Fibroblast of villous mesenchyme (primary cell): ENCODE measurements at places on chromosomes 1 and 21.

- DNase-seq, result peak; percentile 94
Measured at GRCh38 chr1:12184008-12184681, 17.4 kb downstream of the TNFRSF1B start.

GRCh38 chr1:93124556-93125355 lies 45.7 kb downstream of the MTF2 start:
- no peak for DNase-seq

- DNase-seq, result no peak
Measured at GRCh38 chr21:34073749-34074282, 438 bp downstream of the MRPS6 start.

- no peak for DNase-seq
Measured at GRCh38 chr21:39597595-39597994, 15.1 kb upstream of the B3GALT5 start.

GRCh38 chr1:179142889-179143299 lies 61.0 kb downstream of the TOR3A start:
- DNase-seq, result peak; percentile 99

DNA sequence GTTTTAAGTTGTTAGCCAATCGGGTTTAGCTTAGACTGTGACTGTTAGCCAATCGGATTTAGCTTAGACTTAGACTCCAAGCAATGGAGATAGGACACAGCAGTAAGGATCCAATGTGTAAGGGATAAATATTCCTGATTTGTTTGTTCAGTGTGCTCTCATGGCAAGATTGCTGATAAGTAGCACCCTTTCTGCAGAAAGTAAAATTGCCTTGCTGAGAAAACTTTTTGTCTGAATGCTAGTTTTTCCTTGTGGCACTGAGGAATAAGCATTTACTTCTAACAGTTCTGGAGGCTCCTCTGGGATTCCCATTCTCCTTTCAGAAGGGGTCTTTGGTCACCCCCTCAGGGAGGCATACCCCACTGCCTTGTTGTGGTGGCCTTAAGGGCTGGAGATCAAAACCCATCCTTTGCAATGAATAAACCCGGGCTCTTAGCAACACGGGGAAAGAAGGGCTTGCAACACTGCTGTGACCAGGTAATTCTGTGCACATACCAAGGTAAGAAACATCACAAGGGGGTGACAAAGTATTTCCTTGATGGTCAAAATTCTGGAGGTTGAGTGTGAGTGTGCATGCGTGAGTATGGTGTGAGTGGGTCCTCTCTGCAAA lies 45.4 kb downstream of the SERINC2 start:
- DNase-seq, result no peak

GRCh38 chr1:47996406-47997226 lies 569 bp downstream of the TRABD2B start:
- DNase-seq, result no peak

GRCh38 chr1:170887726-170888125 lies 47.6 kb upstream of the MROH9 start:
- DNase-seq, result no peak

- peak; percentile 74 for DNase-seq
Measured at GRCh38 chr1:156898161-156898566, 4.6 kb downstream of the PEAR1 start.

DNA sequence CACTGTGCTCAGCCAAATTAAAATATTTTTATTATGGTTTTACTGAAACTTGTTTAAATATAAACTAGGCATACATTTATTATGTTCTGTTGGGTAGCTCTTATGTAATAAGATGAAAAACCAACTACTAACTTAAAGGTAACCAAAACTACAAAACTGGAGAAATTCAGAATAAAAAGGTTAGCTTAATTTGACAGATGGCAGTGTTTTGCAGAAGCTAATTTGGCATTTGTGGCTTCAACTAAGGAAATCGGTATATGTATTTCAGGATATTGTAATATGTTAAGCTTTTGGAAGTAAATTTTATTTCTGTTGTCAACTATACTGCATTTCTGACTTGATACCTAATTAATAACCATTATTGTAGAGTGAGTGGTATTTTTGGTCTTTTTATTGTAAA lies 18.8 kb downstream of the USP25 start:
- DNase-seq, result no peak

DNA sequence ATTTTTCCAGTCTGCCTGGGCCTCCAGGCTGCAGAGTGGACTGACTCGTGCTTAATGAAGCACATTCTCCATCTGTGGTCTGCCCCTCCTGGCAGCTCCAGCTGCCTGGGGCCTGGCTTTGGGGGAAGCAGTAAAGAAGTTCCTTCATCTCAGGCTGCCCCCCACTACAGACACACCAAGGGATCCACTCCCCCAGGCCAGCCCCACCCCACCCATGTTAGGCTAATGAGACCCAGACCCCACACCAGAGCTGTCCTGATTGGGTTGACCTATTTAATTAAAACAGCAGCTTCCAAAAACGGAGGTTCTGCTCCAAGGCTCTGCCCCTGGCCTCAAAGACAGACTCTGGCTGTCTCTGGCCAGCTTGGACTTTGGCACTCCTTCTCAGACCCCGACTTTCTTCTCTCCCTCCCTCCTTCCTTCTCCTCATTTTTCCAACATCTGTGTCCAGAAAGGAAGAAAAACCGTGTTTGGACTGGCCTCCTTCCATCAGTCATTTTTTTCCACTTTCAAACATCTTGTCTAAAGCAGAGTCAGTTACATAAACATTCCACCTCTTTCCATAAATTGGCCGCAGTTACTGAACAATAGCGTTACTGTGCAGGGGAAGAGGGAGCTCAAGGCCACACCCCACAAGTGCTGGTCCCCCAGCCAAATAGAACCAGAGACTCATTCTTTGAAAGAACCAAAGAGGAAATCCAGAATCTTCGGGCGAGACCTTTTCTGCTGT lies 29.7 kb downstream of the SERTAD4 start:
- DNase-seq, result peak; percentile 33

- DNase-seq, result no peak
Measured at GRCh38 chr21:40049031-40049930, 182.0 kb downstream of the PCP4 start.

GRCh38 chr1:1207571-1207892 lies 1.1 kb upstream of the TNFRSF18 start:
- DNase-seq, result no peak

GRCh38 chr1:234838182-234838581 lies 228.2 kb upstream of the IRF2BP2 start:
- DNase-seq, result no peak

DNA sequence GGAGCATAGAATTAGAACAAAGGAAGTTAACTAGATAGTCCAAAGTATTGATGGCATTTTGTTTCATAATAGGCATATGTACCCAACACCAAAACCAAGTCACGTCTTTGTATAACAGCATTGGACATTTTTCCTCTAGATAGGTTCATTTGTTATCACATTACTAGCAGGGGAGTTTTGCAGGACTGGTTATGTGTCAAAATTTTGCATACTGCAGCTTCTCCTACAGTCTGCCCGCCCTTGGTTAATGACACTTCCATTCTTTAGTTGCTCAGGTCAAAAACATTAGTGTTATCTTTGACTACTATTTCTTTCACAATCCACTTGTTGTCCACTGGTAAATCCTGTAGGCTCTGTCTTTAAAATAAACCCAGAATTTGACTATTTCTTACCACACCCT lies 8.9 kb downstream of the CAPZA1 start:
- no peak for DNase-seq

- peak; percentile 36 for DNase-seq
Measured at GRCh38 chr1:212366901-212367300, 47.8 kb downstream of the PACC1 start.

DNA sequence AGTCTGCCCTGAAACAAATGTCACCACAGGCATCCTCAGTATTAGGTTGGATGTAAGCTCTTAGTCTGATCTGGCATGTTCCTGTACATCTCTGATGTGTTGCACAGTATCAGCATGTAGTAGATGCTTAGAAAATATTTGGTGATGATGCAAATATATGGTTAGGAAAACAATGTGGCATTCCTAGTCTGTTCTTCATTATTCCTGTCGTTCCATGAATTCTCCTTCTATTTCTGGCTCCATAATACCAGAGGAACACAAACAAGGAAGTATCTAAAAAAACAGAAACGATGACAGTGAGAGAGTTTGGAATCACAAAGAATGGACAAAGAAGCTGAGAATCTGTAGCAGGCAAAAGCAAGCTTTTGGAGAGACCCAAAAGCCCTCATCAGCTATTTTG lies 236.6 kb downstream of the HHAT start:
- DNase-seq, result no peak
